ENCODE measurements at places on chromosomes 4 and X. TPM values are rescaled to one million over a fixed set of nuclear protein-coding genes. Genes with fewer than 3 reads are reported as not detected.
A peak's percentile ranks its signal among the peaks of the same experiment; 100 is the strongest.

DNA sequence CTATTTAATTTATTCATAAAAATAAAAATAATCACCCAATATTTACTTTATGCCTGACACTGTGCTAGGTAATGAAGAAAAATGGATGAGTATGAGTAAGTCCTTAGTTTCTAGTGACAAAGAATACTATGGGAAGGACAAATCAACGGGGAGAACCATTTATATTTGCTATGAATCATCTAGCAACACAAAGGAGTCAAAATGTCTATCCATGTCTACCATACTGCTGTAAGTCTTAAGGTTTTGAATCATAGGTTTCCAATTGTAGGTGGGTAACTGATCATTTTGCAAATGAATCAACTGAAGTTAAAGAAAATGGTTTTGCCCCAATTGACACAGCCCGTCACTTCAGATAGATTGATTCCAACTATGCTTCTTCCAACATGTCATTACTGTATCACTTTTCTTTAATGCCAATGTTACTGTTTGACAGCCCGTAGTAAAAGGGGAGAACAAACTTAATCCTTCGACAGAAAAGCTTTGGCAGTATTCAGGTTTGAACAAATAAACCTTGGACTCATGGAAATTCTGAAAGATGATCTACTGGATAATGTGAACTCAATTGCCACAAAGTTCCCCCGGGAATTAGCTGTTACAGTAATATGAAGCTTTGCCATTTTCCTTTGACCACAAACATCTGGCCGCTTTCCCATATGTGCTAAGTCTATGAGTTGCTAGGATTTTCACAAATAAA, 3.2 kb downstream of the TDO2 start:
- DNase-seq, result peak; percentile 97
- H3K4me3 ChIP-seq, result peak overlapping the region; percentile 9
- H3K27me3 ChIP-seq, result no peaks in the 10 kb centered on the region
- H3K4me1 ChIP-seq, result no peaks in the 10 kb centered on the region
- no peaks in the 10 kb centered on the region for H3K36me3 ChIP-seq

DNA sequence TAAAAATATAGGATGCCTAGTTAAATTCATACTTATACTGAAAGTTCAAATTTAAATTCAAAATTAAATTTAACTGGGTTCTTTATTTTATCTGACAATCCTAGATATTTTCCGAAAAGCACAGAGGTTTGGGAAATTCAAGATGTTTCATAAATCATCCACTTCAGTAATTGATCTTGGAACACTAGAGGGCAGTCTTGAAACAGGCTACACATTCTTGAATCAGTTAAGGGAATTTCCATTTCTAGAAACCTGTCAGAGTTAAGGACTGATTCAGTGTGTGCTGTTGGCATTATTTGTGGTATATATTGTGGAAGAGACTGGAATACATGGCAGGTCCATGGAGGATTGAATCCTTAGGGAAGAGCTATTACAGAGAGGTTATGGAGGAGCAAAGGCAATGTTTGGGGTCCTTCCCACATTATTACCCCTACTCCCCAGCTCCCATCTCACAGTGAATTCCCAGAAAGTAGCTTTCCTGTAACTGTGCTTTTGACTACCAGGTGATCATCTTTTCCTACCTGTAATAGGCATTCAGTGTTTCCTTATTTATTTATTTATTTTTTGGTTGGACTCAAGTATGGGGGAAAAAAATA, 92.9 kb downstream of the EGF start:
- no peaks in the 10 kb centered on the region for H3K4me1 ChIP-seq
- no peak overlapping the region for H3K4me3 ChIP-seq
- DNase-seq, result peak; percentile 65
- H3K27me3 ChIP-seq, result no peaks in the 10 kb centered on the region
- no peaks in the 10 kb centered on the region for H3K36me3 ChIP-seq

DNA sequence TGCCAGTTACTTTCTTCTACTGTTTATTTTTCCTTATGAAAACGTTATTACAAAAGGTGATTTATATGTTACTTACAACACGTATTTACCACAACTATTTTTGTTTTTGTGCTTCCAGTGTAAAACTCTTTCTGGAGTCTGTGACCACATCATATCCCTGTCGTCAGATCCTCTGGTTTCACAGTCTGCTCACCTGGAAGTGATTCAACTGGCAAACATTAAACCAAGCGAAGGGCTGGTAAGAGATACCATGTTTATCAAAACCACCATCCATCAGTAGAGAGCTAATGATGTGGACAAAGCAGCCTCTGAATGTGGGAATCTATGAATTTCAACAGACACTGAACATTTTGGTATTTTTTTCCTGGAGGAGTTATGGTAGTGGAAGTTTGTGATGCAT, 116.1 kb downstream of the CNKSR2 start:
- H3K4me1 ChIP-seq, result no peaks in the 10 kb centered on the region
- no peaks in the 10 kb centered on the region for H3K36me3 ChIP-seq
- no peak for DNase-seq
- H3K27ac ChIP-seq, result no peak overlapping the region

- no peak for DNase-seq
- no peaks in the 10 kb centered on the region for H3K4me1 ChIP-seq
- no peaks in the 10 kb centered on the region for H3K27me3 ChIP-seq
These were observed 136.4 kb upstream of the PLAC1 start for GRCh38 chrX:134794692-134795091.

The SLC2A9 gene
- 2.3 TPM for total RNA-seq

Data from fibroblast of lung (primary cell).